ENCODE measurements at places on chromosomes 13 and 19.
A peak's percentile ranks its signal among the peaks of the same experiment; 100 is the strongest.

DNA sequence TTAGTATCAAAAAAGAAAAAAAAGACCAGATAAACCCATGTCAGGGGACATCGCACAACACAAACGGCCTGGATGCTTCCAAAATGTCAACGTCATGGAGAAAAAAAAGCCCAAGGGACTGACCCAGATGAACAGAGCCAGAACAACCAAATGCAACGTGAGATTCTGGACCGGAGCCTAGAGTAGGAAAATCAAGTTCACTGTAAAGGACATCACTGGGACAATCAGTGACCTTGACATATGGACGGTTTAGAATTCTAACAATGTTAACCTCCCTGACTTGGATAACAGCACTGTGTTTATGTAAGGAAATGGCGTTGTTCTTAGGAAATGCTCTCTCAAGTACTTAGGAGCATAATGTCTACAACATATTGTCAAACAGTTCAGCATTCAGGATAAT is 15.1 kb upstream of the EMP3 start:
- DNase-seq = no peak

- peak; percentile 34 for DNase-seq
Observed at GRCh38 chr19:29622166-29623070, 16.3 kb downstream of the POP4 start.

GRCh38 chr13:113001241-113002140 is 32.5 kb downstream of the MCF2L start:
- DNase-seq = no peak

DNA sequence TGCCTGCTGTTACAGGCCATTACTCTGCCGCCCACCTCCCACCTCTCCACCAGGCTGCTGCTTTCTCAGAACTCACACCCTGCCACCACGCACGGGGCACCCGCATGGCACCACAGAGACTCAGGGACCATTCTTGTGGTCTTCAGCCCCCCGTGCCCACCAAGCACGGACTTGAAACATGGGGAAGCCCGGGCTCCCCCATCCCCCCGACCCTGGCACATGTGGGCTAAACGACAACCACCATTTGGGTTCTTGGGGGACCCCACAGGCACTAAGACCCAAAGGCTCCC is 23.1 kb upstream of the TINCR start:
- no peak for DNase-seq
